ENCODE measurements at places on chromosomes 7 and 10. TPM values are rescaled to one million over a fixed set of nuclear protein-coding genes. Genes with fewer than 3 reads are reported as not detected.

Gene SP8
- not detected for total RNA-seq

Gene NCF1
- not detected for total RNA-seq

Gene ZNF239
- 8.9 TPM for total RNA-seq

Gene DTX2
- 4.1 TPM for total RNA-seq

Gene UPK3B
- not detected for total RNA-seq
